ENCODE measurements at places on chromosomes 4 and X.

DNA sequence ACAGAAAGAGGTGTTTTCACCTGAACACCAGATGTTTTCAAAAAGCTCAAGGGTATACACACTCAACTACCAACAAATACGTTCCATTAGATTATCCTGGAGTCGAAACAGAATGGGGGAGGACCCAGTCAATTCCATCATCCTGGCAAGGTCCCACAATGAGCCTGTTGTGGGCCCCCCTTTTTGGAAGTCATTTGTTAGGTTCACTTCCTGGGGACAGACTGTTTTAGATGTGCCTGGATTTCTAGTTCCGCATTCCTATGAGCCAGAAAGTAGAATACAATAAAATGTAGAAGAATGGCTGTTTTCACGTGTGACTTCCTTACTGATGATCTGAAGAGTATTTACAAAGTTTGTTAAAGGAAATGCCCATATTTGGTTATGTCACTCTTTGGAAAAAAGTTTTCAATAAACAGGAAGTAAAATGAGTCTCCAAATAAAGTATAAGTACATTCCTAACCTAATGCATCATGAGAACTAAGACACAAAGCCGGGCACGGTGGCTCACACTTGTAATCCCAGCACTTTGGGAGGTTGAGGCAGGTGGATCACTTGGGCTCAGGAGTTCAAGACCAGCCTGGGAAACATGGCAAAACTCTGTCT lies 192.5 kb downstream of the MAML3 start:
- DNase-seq, result no peak

DNA sequence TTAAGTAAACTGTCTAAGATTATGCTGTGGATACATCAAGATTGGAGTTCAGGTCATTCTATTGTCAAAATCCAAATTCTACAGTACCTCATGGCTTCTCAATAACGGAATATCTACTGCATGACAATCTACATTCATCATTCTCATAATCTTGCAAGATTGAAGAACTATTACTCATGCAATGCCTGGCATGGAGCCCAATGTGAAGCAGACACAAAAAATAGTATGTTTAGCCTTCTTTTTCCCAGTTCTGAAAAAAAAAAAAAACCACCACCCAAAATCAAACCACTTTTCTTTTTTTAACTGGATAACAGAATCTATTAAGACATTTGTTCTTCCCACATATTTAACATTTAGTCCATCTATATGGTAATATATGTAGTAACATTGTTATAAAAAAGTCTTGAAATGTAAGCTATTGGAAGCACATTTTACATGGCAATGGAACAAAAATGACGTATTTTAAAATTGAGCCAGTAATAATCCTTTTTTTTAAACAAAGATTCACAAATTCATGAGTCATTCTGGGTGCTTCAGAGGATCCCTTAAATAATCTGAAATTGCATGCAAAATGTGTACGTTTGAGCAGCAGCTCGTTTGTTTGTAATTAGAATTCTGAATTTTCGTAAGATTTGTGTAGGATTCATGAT lies 232.2 kb upstream of the FMR1 start:
- DNase-seq, result no peak

GRCh38 chr4:24003926-24004325 lies 114.1 kb upstream of the PPARGC1A start:
- DNase-seq, result no peak

GRCh38 chr4:10667701-10668326 lies 16.8 kb downstream of the CLNK start:
- DNase-seq, result no peak

DNA sequence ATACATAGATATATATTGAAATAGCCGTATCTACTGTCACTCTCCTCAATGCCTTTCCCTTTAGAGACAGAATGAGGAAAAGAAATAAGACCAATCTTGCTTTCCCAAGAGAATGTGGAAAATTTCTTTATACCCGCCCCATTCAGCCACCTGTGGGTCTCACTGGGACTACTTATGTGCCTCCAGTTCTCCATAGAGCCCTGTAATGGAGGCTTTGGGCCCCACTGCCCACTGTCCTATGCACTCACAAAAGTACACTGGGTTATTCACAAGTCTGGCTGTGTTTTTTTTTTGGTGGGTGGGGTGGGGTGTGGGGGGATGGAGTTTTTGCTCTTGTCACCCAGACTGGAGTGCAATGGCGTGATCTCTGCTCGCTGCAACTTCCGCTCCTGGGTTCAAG lies 70.4 kb upstream of the ELOVL6 start:
- no peak for DNase-seq

DNA sequence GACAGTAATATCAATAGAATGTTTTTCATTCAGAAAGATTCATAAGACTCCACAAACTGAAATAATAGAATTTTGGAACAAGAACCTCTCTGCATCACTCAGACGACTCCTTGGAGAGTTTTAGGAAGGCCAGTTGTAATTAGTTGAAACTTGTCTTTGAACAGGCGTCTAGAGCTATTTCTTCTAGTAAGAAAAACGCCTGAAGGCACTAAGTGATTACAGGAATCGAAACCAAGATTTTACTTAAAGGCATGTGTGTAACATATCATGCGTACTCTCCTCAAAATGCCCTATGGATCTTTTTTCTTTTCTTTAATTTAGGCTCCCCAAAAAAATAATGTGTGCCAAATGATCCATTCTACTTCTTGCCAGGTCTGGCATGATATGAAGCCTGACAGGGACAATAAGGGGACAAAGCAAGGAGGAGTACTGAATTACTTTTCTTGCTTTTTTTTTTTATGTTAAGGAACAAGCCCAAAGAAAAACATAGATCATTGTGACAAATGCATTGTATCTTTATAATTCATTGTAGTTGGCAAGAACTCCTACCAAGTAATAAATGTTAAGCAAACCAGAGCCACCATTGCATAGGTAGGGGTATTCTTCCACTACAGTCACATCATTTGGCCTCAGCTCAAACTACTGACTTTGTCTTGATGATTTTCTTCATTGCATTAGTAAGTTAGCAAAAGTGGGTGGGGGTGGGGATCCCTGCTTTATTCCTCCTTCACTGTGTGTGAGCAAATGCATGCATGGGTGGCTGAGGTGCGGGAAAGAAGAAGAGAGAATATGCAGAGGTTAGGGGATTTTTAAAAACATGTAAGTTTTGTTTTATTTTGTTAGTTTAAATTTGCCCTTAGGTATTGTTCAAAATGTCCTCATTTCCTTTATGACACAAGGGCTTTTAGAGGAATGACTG lies 79.9 kb upstream of the ATOH1 start:
- DNase-seq, result no peak

GRCh38 chrX:110965409-110966090 lies 130.4 kb upstream of the PAK3 start:
- no peak for DNase-seq

DNA sequence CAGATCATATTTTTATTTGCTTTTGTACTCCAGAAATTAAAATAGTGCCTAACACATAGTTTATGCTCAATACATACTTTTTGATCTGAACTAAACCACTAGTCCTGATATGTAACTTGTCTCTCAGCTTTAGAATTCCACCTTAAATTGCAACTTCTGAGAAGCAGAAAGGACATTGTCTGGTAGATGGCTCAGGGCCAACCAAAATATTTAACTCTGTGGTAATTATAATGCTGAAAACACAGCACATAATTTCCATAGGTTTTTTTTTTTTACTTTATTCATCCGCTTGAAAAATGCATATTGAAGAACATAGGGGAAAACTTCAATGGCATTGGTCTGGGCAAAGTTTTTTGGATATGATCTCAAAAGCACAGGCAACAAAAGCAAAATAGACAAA lies 59.3 kb downstream of the AREG start:
- DNase-seq, result no peak

- DNase-seq, result no peak
Measured at GRCh38 chr4:139535871-139536234, 20.2 kb downstream of the SETD7 start.

GRCh38 chrX:109873983-109874382 lies 128.9 kb upstream of the TMEM164 start:
- DNase-seq, result no peak

DNA sequence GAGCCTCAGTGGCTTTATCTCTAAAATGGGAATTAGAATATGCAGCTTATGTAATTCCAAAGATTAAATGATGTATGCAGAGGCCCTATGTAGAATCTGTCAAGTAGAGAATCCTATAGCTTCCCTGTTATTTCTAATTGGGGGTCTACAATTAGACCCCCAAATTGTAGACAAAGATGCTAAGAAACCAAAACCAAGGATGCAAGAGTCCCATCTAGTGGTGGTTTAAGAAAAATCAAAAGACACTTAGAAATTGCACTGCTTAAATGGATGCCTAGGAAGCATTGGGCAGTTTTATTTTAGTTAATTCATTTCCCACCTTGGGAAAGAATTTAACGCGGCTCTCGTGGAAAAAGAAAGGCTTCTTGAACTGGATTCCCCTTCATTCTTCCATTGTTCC lies 115.2 kb downstream of the GABRA2 start:
- no peak for DNase-seq

DNA sequence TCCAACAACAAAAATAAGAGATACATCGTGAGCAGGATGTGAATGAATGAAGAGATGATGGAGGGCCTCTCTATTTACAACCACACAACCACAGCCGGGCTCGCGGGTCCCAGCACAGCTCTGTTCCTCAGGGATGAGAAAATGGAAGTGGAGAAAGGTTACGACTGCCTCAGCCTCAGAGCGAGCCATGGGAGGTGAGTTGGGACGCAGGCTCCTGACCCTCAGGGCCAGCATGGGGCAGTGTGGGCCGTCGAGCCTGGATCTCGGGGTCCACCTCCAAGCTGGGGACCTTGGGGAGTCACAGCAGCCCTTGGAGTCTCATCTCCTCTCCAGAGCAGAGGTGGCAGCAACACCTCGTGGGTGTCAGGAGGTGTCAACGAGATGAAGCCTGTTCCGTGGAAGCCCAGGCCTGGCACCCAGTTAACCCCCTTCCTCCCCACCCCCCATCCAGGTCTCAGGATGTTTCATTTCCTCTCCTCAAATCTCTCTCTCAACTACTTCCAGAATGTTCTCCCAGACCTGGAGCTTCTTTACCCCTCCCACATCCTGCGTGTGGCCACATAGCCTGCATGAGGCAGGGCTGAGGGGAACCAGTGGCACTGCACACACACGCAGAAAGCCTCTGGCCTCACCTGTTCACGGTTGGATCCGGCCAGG lies 25.9 kb downstream of the C4orf50 start:
- DNase-seq, result no peak

GRCh38 chrX:144075432-144075831 lies 191.6 kb downstream of the UBE2NL start:
- DNase-seq, result no peak
